ENCODE measurements at places on chromosomes 1 and 21.

- DNase-seq: no peak
Observed at GRCh38 chr1:225548140-225548857, 104.6 kb downstream of the ENAH start.

- no peak for DNase-seq
Observed at GRCh38 chr1:15156807-15157380, 3.3 kb downstream of the TMEM51 start.

GRCh38 chr1:43716559-43717281, 9.4 kb downstream of the ST3GAL3 start:
- no peak for DNase-seq

DNA sequence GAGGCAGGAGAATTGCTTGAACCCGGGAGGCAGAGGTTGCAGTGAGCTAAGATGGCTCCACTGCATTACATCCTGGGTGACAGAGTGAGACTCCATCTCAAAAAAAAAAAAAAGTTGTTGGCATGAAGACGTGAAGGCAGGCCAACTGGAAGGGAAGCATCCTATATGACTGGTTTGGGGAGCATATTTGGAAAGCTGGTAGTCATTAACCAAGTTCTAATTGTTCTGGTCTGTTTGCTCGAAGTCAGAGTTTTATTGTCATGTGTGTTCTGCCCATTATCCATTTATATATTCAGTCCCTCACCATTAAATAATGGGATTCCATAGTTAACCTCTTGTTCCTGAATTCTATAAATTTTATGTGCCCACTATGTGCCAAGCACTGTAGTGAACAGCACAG, 3.3 kb upstream of the GLRX2 start:
- DNase-seq: no peak

DNA sequence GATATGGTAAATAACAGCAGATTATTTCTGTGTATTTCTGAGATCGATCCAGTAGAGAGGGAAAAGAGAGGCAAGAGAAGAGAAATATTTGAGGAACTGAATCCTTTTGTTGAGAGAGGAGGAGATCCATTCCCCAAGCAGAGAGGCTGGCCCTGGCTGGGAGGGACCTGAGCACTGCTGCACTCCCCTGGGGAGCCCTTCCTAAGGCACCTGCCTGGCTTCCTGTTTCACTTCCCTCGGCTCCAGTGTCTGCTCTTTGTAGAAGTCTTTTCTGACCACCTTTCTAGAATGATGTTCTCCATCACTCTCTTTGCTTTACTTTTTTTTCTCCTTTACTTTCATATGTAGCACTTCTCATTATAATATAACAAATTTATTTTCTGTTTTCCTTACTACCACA, 42.3 kb upstream of the SLC6A9 start:
- no peak for DNase-seq

GRCh38 chr1:158329733-158330132, 1.6 kb downstream of the CD1B start:
- DNase-seq: no peak

- no peak for DNase-seq
Observed at GRCh38 chr1:10065344-10065685, 32.6 kb downstream of the UBE4B start.

DNA sequence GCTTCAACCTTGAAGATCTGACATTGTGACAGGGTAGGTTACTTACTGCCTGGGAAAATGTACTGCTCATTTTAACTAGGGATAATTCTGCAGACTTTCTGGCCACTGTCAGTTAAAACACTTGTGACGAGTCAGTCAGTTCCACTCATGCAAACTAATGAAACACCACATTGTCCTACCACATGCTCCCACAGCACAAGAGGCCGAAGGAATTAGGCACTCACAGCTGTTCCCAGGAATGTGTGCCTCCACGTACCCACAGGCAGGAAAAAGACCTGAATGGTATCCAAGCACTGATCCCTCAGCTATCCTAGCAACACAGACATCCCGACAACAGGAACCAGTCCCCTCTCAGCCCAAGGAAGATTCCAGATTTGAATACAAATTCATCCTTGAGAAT, 12.3 kb downstream of the BCAR3 start:
- no peak for DNase-seq

GRCh38 chr1:64388336-64388735, 81.6 kb upstream of the CACHD1 start:
- DNase-seq: no peak
